ENCODE measurements at places on chromosomes 12 and 14. TPM values are rescaled to one million over a fixed set of nuclear protein-coding genes. Genes with fewer than 3 reads are reported as not detected.

Gene MYBPC1
- total RNA-seq: not detected

GRCh38 chr14:37480446-37481290 is 114.4 kb downstream of the FOXA1 start:
- DNase-seq: no peak
- H3K4me3 ChIP-seq: no peak overlapping the region
- H3K27me3 ChIP-seq: no peaks in the 10 kb centered on the region

GRCh38 chr12:130615861-130616345 is 100.2 kb downstream of the RIMBP2 start:
- H3K4me3 ChIP-seq: no peak overlapping the region
- H3K27me3 ChIP-seq: no peaks in the 10 kb centered on the region
- H3K27ac ChIP-seq: no peak overlapping the region
- DNase-seq: no peak
- H3K36me3 ChIP-seq: no peaks in the 10 kb centered on the region
- no peaks in the 10 kb centered on the region for H3K4me1 ChIP-seq

DNA sequence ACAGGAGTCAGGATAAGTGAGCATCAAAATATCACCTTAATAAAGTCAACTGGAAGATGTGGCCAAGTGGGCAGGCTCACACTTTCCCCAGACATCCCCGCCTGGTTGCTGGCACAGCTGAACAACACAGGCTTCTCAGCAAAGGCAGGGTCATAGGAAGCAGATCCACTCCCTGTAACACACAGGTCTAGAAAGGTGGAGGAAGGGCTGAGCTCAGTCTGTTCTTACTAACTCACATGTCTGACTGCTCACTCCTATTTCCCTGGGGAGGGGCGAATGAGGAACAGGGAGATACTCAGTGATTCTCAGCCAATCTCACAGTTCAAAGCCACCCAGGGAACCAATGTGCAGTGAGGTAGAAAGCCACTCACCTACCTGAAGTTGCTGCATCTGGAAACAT is 45.0 kb upstream of the AMN1 start:
- no peak overlapping the region for H3K4me3 ChIP-seq
- H3K36me3 ChIP-seq: no peaks in the 10 kb centered on the region
- H3K4me1 ChIP-seq: no peaks in the 10 kb centered on the region
- no peak for DNase-seq
- H3K27me3 ChIP-seq: peaks cover 5% of the 10 kb centered on the region
- H3K27ac ChIP-seq: no peak overlapping the region

DNA sequence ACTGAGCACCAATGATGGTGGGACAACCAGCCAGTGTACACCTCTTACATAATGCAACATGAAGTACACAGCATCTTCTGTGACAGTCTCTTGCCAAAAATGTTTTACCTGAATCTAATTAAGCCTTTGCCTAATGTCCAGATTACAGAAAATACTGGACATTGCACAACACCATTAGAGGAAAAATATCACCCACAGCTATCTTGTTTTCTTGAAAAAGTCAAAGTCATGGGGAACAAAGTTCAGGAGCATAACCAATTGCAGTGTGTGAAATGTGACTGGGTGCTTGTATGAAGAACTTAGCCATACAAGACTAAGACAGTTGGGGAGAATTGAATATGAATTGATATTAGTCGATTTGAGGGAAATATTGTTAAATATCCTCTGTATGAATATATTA is 12.1 kb upstream of the ANO6 start:
- H3K27me3 ChIP-seq: no peaks in the 10 kb centered on the region
- H3K4me3 ChIP-seq: no peak overlapping the region
- H3K4me1 ChIP-seq: no peaks in the 10 kb centered on the region
- H3K36me3 ChIP-seq: no peaks in the 10 kb centered on the region
- no peak overlapping the region for H3K27ac ChIP-seq
- DNase-seq: no peak

- no peaks in the 10 kb centered on the region for H3K27me3 ChIP-seq
- H3K4me3 ChIP-seq: no peak overlapping the region
- H3K36me3 ChIP-seq: 0 out of 2 replicates have a peak, but pooled peaks cover under 1% of the 10 kb centered on the region
- no peak for DNase-seq
Measured at GRCh38 chr12:122250047-122250446, 16.2 kb downstream of the VPS33A start.

Gene OR6C68
- not detected for total RNA-seq

DNA sequence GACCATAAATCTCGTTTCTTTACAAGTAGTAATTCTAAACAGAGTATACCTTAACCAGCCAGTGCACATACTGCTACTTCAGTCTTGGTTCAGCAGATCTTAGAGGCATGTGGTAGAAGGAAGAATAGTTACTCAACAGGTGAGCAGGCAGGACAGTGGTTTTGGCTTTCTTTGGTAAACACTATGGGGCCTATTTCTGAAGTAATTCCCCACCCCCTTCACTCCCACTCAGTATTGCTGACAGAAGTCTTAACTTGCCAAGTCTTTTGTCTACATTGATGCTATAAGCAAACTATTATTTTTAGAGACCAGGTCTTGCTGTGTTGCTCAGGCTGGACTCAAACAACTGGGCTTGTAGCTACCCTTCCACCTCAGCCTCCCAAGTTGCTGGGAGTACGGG is 68.5 kb downstream of the FBXO34 start:
- H3K27ac ChIP-seq: no peak overlapping the region
- no peak overlapping the region for H3K4me3 ChIP-seq
- H3K27me3 ChIP-seq: no peaks in the 10 kb centered on the region
- peaks cover 26% of the 10 kb centered on the region for H3K4me1 ChIP-seq
- H3K36me3 ChIP-seq: no peaks in the 10 kb centered on the region
- no peak for DNase-seq

DNA sequence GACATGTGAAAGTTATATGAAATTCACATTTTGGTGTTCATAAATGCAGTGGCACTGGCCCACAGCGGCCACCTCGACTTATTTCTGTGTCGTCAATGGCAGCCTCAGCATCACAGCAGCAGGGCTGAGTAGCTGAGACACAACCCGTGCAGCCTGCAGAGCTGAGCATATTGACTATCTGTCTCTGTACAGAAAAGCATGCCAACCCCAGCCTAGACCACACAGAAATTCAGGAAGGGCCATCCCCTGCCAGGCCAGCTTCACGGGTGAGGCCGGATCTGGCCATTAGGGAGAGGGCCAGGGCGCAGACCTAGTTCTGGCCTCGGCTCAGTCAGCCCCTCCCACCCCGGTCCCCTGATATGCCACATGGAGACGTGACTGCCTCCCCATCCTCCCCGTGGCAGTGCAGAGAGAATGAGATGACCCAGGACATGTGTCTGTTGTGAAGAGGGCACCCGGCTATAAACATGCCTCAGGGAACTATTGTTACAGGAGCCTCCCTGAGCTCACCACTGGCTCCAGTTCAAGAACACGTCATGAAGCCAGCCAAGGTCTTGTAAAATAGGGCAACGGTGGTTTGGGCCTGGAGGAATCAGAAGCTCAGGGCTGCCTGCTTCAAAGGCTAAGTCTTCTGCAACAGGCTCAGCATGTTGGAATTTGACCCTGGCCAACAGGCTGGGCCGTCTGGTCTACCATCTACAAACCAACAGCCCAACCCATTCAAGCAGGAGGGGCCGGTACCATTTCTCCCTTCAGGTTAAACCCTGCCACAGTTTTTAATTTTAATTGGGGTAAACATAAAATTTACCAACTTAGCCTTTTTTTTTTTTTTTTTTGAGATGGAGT is 25.5 kb downstream of the SCARB1 start:
- DNase-seq: peak; percentile 96
- no peaks in the 10 kb centered on the region for H3K27me3 ChIP-seq
- no peak overlapping the region for H3K4me3 ChIP-seq
- peaks cover 11% of the 10 kb centered on the region for H3K4me1 ChIP-seq
- H3K27ac ChIP-seq: peak overlapping the region; percentile 70

- H3K4me3 ChIP-seq: no peak overlapping the region
- H3K4me1 ChIP-seq: no peaks in the 10 kb centered on the region
- peaks cover 23% of the 10 kb centered on the region for H3K27me3 ChIP-seq
- DNase-seq: no peak
Measured at GRCh38 chr12:11922361-11922760, 148.4 kb upstream of the BCL2L14 start.

DNA sequence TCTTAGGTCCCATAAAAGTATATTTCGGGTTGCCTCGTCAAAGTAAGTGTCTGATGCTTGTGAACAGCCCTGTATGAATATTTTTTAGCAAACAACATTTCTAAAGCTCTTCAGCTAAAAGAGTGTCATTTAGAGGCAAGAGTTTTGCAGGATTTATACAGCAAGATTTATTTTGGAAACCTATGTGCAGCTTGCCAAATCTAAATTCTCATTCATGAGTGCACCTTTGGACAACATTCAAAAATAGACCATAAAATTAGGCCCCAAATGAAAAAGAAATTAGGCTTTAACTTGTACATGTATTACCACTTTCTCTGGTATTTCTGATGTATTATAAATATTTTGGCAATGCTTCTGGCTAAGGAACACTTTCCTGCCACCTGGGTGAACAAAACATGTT is 224.4 kb upstream of the PDZRN4 start:
- H3K4me1 ChIP-seq: no peaks in the 10 kb centered on the region
- no peaks in the 10 kb centered on the region for H3K27me3 ChIP-seq
- H3K36me3 ChIP-seq: no peaks in the 10 kb centered on the region
- no peak overlapping the region for H3K4me3 ChIP-seq

Gene C1R
- total RNA-seq: 51.1 TPM

DNA sequence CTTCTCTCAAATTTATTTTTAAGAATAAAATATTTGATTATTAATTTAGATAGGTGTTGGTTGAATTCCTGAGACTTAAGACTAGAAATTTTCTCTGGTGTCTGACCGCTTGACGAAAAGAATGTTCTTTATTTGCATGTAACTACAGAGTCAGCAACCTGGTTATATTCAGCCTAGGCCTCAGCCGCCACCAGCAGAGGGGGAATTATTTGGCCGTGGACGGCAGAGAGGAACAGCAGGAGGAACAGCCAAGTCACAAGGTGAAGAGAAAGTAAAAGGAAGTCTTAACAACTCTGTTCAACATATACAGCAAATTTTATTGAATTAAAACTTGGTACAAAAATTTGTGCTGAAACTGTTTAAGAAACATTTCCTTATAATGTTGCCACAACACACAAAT is 5.2 kb downstream of the PIWIL1 start:
- H3K36me3 ChIP-seq: no peaks in the 10 kb centered on the region
- H3K4me3 ChIP-seq: no peak overlapping the region
- no peaks in the 10 kb centered on the region for H3K4me1 ChIP-seq

Gene GSKIP
- 47.3 TPM for total RNA-seq

- no peaks in the 10 kb centered on the region for H3K36me3 ChIP-seq
- H3K27me3 ChIP-seq: no peaks in the 10 kb centered on the region
- H3K4me1 ChIP-seq: peaks cover 26% of the 10 kb centered on the region
- H3K27ac ChIP-seq: no peak overlapping the region
- peak; percentile 83 for DNase-seq
Measured at GRCh38 chr12:52836042-52836466, 1.9 kb upstream of the KRT79 start.

Gene ALX1
- total RNA-seq: not detected

GRCh38 chr12:129605666-129606065 is 298.2 kb downstream of the TMEM132D start:
- DNase-seq: no peak
- H3K36me3 ChIP-seq: no peaks in the 10 kb centered on the region
- no peak overlapping the region for H3K27ac ChIP-seq

Gene SUDS3
- total RNA-seq: 42.7 TPM

Data from GM23248 (cell line).